ENCODE measurements at places on chromosomes 3 and 15.

DNA sequence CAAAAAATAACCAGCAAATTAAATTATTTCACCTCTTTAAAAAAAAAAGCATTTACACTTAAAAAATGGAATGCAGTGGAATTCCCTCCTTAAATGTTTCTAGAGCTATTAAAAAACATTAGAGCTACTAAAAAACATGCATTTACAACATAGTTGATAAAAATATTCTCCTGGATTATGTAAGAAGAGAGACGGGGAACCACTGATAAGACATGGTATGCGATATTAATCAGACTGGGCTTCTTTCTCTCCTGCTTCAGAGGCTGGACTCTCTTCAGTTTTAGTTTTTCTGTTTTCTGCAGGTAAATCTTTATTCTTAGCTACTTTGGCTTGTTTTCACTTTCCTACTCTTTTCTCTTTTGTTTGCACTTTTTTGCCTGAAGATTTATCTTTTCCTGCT lies 40.4 kb upstream of the WDR49 start:
- DNase-seq, result no peak

- DNase-seq, result no peak
Measured at GRCh38 chr3:89867286-89867685, 759.9 kb downstream of the EPHA3 start.

- no peak for DNase-seq
Measured at GRCh38 chr3:39936848-39937247, 127.4 kb downstream of the MYRIP start.

DNA sequence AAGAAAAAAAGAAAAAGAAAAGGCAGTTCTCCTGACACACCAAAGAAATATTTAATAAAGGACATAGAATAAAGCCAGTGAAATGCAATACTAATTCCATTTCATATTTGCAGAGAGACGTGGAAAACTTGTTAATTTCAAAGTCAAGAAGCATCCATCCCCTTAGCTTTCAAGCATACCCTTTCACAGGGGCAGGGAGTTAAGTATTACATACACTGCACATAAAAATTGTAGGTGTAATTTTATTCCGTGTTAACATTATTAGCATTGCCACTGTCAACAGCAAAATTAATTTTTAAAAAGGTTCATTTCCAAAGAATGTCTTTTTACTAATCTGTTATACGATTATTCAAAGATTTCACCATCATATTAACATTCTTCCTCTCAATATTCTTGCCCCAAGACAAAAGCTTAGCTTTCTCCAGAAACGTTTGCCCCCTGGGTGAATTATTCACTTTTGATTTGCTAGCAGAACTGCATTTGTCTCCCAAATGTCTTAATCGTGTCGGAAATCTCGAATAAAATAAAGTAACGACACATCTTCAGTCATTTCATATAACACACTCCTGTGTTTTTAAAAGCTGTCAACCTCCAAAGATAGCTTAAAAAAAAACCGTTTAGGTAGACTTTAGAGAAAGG lies 517.9 kb downstream of the MECOM start:
- no peak for DNase-seq

DNA sequence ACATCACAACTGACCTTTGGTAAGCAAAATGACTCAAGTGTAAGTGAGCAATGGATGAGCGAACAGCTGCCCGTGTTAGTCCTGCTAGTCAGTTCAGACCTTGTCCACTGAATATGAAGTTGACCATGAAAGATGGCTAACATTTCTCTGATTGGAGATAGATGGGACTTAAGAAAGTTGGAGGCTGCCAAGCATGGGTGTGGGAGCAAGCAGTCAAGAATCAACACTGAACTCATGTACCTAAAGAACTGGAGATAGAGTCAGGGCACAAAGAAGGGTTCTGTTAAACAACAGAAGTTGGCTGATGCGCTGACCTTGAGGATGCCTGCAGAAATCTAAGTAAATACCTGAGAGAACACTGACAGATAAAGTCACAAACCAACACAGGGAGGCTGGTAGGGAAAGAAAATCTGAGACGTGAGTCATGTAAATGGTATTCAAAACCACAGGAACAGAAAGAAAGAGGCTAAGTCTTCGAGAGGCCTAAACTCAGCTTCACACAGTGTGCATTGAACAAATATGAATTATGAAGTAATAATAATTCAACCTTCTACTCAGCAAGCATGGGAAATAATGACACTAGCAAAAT lies 30.7 kb upstream of the ANPEP start:
- DNase-seq, result no peak

DNA sequence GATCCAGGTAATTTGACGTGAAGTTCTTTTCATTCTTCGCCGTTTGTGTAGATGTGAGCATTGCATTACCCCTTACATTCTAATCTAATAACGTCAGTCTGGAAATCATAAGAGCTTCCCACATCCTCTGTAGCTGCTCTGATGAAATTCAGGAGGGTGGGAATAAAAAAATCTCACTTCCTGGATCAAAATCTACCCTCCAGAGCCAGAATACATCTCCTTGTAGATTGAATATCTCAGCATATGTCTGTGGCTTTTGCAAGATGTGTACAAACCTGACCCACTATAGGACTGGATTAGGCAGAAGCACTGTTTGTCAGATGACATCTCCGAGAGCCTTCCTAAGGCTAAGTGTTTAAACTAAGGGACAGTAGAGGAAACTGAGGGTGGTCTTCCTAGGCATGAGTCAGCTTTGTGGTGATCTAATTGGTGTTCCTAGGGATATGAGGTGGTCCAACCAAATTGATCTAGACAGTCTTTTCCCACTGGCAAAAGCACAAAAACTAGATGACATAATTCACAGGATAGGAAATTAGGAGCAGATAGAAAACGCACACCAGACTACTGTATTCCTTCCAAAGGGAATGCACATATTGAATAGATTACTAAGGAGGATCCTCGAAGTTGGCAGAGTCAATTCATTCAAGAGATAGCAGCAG lies 216.3 kb upstream of the LRTM1 start:
- DNase-seq, result no peak

GRCh38 chr3:79661896-79662295 lies 105.9 kb downstream of the ROBO1 start:
- no peak for DNase-seq

Measured in iPS-NIHi11 (cell line).